ENCODE measurements at places on chromosomes 1 and 21.

DNA sequence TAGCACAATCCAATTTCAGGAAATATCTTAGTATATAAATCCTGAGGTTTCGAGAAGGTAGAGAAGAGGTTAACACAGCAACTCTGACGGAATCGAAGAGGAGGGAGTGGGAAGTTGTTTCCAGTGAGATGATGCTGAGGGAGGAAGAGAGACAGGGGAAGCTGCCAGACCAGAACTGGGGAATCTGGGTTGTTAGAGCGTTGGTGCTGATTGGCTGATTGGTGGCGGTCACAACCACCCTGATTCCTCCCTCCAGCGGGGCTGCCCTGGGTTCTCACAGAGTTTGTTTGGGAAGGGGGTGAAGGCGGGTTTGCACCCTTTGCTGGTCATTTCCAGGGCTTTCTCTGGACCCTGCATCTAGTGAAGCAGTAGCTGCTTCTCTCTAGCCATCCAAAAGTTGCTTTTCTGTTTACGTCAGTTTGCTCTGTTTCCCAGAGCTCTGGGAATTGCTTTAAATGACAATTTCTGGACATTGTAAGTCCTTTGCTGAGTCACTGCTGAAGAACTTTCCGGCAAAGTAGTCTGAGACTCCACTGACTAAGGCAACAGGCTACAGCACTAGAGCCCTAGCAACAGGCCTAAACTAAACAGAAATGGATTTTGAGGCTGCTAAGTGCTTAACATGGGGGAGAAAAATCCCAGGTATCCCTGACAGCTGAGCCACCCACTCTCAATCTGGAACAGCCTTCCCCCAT is 90.1 kb downstream of the TENT5C start:
- DNase-seq, result peak; percentile 90

DNA sequence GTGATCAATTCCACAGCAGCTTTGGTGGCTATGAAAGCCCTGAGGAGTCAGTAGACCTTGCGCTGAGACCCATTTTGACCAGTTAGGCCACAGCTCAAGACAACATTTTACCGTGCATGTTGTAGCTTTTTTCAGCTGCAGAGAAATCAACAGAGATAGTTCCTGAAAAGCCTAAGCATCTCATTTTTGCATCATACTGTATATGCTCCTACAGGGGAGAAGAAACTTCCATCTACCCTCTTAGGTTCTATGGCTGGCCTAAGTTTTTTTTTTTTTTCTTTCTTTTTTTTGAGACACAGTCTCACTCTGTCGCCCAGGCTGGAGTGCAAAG is 24.8 kb upstream of the EYA3 start:
- no peak for DNase-seq

DNA sequence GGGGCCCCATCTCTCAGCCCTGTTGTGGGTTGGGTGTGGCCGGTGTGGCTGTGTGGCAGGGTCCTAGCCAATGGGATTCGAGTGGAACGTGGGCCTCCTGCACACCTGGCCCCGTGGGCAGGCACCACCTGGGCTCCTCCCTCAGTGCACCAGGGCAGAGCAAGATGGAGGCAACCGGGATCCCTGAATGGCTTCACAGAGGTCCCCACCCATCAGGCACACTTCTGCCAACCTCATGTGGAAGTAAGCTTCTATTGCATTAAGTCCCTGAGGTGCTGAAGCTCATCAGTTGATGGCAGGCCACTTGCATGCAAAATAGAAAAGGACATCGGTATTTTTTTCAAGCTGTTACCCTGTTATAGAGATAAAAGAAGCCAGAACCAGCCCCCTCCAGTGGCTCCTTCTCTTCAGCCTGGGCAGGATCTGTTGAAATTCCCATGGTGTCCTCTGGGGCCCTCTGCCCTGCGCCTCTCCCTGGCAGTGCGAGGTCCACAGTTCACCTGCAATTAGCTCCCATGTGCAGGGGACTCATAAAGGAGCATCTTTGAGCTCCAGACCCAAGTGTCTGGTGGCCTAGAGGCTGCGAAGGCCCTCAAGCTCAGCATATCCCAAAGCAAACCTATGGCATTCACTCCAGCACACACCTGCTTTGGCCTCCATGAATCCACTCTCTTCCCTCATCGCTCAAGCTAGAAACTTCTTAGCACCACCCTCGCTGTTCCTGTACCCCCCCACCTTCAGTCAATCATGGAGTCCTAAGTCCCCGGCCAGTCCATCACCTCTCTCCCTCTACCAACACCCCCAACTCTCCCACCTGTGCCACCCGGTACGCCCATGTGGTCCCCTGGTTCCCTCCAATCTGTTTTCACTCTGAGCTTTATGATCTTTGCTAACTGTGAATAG is 2.1 kb upstream of the SLC45A1 start:
- DNase-seq, result no peak

GRCh38 chr1:222732216-222733159 is 4.5 kb upstream of the FAM177B start:
- DNase-seq, result no peak

DNA sequence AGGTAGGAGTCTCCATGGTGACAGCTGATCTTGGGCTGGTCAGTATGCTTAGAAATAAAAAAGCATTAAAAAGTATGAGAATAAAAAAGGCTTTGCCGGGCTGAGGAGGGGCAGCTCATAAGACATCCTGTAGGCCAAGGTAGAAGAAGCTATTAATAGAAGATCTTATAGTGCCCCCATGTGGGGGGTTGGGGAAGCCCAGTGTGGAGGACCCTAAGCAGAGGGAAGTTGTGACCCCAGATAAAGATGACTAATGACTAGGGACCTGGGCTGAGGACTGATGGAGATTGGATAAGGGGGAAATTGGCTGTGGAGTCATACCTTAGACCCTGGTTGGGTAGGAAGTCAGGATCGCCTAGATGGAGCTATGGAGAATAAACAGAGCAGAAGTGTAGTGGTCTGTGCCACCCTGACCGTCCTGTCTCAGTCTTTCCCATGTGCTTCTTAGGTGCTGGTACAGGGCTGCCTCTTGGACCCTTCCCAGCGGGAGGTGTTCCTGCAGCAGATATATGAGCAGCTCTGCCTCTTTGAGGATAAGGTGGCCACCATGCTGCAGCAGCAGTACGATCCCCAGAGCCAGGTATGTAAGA is 25.0 kb downstream of the SZT2 start:
- DNase-seq, result peak; percentile 58

- DNase-seq, result no peak
Measured at GRCh38 chr1:211497489-211498045, 5.6 kb upstream of the RD3 start.

- peak; percentile 40 for DNase-seq
Measured at GRCh38 chr1:119943216-119943615, 46.9 kb upstream of the ADAM30 start.
